ENCODE measurements at places on chromosomes 7 and 10.

GRCh38 chr10:3090388-3090787 is 23.0 kb downstream of the PFKP start:
- DNase-seq: no peak

DNA sequence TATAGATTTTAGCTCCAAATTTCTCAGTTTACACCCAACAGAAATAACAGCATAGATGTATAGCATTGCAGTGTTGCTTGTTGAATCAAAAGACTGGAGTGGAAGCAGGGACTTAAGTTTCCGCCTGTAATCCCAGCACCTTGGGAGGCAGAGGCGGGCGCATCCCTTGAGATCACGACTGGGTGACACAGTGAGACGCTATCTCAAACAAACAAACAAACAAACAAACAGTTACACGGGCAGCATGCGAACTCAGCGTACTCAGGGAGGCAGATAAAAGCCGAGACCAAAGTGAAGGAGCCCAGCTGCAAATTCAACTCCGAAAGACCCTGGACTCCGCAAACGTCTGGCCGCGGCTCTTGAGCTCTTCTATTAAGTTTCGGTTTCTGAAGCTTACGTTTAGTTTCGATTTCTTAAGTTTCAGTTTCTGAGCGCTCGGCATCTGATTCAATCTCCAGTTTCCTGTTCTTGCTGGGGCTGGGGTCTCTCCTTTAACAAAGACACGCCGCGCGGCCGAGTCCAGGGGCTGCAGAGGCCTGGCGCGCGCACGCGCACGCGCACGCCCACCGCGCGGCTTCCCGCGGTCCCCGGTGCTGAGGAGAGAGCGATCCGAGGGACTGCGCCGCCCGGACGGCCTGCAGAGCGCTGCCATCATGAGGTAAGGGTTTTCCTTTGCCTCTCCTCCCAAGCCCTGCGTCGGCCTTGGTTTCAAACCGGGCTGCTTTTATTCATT is at the start of gene IFIT5:
TSS of gene IFIT5 (plus strand) at position 423 of the 733 bp plus-strand sequence. CDS start at position 654, 231 bp downstream.
- peak; percentile 52 for DNase-seq

- peak; percentile 66 for DNase-seq
Observed at GRCh38 chr10:102583435-102584417, 60.6 kb upstream of the TRIM8 start.

DNA sequence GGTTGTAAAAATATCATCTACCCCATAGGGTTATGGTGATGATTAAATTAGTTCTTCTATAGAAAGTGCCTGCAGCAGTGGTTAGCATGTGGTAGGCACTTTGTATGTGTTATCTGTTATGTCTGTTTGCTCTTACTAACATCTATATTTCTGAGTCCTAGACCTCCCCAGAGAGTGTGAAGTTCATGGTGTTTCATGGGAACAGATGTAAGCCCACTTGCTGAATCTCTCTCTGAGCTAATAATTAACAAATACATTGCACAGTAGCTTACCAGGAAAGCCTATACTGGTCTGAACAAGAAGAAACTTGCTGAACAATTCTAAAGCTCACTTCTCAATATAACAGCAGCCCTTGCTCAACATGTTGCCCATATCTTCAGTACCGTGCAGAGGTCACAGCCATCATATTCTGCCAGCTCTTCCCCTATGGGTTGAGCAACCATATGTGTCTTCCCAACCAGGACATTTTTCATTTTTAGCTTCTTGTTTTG is 100.1 kb downstream of the NPSR1 start:
- DNase-seq: no peak

- no peak for DNase-seq
Observed at GRCh38 chr10:127149501-127150081, 46.8 kb downstream of the INSYN2A start.

- DNase-seq: no peak
Observed at GRCh38 chr10:66258693-66259092, 667.1 kb upstream of the LRRTM3 start.

GRCh38 chr7:24756545-24757352 is 515 bp downstream of the GSDME start:
- no peak for DNase-seq

DNA sequence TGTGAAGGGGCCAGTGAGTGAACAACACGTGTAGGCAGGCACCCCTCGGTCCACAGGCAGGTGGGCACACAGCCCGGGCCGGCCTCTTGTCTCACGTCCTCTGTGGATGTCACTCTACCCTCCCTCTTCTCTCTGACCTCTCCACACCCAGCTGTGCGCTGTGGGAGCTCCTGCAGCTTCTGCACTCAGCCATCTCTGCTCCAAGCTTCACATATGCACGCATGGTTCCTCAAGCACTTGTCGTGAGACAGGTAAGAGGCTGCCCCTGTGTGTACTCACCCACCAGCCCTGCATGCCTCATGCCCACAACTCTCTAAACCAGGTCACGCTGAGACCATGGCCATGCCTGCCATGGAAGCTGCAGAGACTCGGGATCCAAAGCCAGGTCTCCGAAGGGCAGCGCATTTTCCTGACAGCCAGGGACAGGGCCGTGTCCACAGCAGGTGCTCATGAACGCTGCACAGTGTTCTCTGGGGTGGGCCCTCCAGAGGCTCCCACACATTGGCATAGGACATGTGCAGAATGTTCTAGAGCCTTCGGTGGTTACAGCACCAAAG is 477.5 kb downstream of the PTPRN2 start:
- DNase-seq: no peak

GRCh38 chr7:29956487-29956836 is 33.1 kb downstream of the SCRN1 start:
- DNase-seq: no peak

DNA sequence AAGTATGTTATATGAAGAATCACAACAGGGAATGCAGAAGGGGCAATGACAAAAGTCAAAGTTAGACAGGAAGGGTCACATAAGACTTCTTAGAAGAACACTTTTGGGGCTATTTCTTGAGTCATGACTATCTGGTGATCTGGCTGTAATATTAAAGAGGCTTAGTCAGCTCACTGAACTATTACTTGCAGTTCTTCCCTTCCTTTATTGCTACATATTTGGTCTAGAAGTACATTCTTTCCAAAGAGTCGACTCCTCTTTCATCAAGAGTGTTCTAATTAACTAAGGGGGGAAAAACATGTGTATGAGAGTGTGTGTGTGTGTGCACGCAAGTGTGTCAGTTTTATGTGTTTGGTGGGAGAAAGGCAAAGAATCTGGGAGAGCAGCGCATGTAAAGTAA is 247.3 kb upstream of the LRRTM3 start:
- DNase-seq: no peak

GRCh38 chr10:91415816-91416215 is 5.7 kb downstream of the HECTD2 start:
- no peak for DNase-seq

DNA sequence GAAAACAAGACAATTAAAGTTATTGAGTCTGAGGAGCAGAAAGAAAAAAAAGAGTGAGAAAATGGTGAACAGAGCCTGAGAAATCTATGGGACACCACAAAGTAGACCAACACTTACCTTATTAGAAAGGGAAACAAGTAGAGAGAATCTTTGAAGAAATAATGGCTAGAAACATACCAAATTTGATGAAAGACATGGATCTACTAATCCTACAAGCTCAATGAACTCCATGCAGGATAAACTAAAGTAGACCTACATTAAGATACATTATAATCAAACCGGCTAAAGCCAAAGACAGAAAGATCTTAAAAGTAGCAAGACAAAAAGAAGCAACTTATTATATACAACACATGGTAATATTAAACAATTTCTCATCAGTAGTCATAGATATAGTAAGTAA is 782.3 kb upstream of the GHITM start:
- no peak for DNase-seq

DNA sequence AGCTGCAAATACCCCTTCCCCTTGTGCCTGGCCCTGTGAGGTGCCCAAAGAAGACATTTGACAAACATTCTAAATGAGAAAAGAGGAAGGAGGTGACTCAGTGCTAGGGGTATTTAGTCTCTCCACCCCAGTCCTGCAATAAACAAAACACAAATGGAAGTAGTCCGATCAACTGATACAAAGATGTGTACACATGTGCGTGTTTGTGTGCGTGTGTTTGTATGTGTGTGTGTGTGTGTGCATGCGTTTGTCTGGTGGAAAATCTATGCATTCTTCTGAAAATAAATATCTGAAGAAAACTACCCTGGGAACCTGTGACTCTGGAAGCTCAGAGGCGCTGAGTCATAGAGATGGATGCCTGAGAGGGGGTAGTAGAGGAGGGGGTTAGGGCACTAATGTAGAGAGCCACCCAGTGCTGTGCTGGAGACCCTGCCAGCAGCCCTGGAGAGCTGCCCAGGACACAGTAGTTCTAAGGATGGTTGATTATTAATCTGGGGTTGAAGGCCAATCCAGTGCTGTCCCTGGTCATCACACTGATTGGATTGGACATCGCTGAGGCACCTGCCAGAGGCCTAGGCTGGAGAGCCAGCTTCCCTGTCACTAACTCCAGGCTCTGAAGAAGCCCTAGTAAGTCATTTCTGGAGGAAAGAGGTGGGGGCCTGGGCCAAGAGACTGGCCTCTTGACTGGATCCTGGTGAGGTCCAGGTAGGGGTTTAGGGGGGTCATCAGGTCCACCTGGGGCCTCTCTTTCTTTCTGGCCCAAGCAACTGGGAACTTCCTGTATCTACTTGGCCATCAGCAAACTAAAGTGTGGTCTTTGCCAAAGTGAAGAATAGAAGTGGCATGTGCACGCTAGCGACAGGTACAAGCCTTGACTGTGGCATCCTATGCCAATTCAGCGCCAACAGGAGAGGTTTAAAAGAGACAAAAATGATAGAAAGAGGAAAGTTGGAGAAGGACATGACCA is 18.5 kb downstream of the SFTPA1 start:
- DNase-seq: no peak

DNA sequence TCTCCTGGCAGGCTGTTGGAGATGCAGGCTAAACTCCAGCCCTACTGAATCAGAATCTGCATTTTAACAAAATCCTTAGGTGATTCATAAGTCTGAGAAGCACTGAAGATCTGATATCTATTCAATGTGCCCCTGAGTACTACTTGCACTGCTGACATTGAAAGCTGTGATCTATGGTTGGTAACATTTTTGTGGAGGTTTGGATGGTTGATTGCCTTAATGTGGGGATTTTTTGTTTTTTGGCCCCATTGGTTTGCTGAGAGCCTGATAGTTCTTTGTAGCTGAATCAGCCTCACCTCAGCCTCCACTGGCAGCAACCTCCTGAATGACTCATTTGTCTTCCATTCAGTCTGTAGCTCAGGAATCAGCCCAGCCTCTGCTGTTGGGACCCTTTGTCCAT is 14.7 kb upstream of the LRRN3 start:
- no peak for DNase-seq

DNA sequence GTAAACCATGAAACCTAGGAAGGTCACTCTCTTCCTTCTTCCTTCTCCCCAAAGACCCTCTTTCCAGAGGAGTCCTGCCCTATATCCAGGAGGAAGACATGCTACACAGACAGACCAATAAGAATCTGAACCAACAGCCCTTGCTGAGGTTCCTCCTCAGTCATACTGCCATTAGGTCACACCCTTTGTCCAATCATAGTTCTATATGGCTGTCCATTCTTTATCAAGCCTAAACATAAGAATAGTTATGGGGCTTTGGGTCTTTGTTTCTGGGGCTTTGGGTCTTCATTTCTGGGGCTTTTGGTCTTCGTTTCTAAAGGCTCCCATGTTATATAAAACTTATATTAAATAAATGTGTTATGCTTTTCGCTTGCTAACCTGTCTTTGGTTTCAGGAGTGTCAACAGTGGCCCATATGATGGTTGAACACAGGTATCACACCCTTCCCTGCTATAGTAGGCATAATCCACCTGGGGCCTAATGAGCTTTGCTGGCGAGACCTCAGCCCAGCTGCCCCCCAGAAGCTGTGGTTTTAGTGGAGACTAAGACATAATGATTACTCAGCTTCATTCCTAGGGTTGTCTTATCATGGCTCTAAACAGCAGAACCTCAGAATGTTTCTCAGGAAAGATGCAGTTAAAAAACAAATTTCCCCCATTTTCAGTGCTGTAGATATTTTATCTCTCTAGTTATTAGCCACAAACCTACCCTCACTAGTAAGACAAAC is 91.6 kb downstream of the ELMO1 start:
- no peak for DNase-seq

DNA sequence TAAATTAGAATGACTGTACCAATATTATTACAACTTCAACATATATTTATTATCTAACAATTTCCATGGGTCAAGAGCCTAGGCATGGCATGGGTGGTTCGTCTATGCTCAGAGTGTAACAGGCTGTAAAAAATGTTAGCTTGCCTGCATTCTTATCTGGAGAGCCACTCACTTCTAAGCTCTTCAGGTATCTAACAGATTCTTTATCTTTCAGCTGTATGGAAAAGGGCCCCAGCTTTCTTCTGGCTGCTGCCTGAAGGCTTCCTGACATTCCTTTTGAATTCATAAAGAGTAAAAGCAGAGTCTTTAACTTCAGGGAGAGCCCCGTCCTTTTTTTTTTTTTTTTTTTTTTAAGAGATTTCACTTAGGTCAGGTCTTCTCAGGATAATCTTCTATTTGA is 648.8 kb downstream of the NXPH1 start:
- no peak for DNase-seq

- no peak for DNase-seq
Observed at GRCh38 chr7:54037873-54038272, 504.3 kb upstream of the VSTM2A start.

DNA sequence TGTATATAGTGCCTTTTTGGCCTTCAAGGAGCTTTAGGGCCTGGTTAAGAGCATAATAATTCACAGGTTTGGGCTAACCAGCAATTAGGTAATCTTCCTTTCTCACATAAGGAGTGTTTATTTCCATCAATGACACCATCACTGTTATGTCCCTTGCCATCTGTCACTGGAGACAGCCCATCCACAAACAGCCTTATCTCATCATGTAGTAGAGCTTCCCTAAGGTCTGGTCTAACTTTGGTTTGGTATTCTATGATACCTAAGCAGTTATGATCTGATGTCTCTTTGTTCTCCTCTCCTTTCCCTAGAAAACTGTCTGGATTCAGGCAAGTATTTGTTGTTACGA is 26.4 kb downstream of the MAPK8 start:
- no peak for DNase-seq

- DNase-seq: no peak
Observed at GRCh38 chr10:11705722-11706121, 36.5 kb upstream of the ECHDC3 start.
